ENCODE measurements at places on chromosomes 7 and 10. TPM values are rescaled to one million over a fixed set of nuclear protein-coding genes. Genes with fewer than 3 reads are reported as not detected.

- no peaks in the 10 kb centered on the region for H3K36me3 ChIP-seq
- H3K4me1 ChIP-seq = no peaks in the 10 kb centered on the region
- no peaks in the 10 kb centered on the region for H3K27me3 ChIP-seq
- DNase-seq = no peak
These were observed 21.8 kb downstream of the NET1 start for GRCh38 chr10:5434017-5434753.

DNA sequence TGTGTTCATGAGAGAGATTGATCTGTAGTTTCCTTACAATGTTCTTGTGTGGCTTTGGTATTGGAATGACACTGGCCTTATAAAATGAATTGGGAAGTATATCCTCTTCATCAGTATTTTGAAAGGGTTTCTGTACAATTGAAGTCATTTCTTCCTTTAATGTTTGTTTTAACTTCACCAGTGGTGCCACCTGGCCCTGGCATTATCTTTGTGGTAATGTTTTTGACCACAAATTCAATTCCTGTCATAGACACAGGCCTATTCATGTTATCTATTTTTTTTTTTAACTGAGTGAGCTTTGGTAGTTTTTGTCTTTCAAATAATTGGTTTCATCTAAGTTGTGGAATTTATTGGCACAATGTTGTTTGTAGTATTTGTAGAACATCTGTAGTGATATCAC, 127.7 kb downstream of the CDK14 start:
- H3K36me3 ChIP-seq = peaks cover 37% of the 10 kb centered on the region
- DNase-seq = no peak
- H3K27ac ChIP-seq = peak overlapping the region; percentile 85
- H3K4me3 ChIP-seq = peak overlapping the region; percentile 61
- H3K4me1 ChIP-seq = peaks cover 89% of the 10 kb centered on the region
- no peaks in the 10 kb centered on the region for H3K27me3 ChIP-seq

CTNNA3 gene
- total RNA-seq = not detected

FRMD4A gene
- 0.44 TPM for total RNA-seq

KCND2 gene
- not detected for total RNA-seq

DNA sequence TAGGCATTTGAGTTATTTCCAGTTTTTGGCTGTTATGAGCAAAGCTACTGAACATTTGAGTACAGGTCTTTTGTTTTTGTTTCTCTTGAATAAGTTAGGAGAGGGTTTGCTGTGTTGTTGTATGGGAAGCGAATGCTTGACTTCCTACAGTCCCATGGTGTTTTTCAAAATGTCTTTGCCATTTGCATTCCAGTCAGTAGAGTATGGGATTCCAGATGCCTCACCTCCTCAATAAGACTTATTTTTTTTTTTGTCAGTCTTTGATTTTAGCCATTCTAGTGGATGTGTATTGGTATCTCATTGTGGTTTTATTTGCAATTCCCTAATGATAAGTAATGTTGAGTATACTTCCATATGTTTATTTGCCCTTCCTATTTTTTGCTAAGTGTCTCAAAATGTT, 19.4 kb downstream of the CDK13 start:
- H3K4me1 ChIP-seq = peaks cover 98% of the 10 kb centered on the region
- peak overlapping the region; percentile 60 for H3K27ac ChIP-seq
- H3K36me3 ChIP-seq = peaks cover 7% of the 10 kb centered on the region
- H3K4me3 ChIP-seq = peak overlapping the region; percentile 2
- DNase-seq = no peak
- H3K27me3 ChIP-seq = no peaks in the 10 kb centered on the region

DNA sequence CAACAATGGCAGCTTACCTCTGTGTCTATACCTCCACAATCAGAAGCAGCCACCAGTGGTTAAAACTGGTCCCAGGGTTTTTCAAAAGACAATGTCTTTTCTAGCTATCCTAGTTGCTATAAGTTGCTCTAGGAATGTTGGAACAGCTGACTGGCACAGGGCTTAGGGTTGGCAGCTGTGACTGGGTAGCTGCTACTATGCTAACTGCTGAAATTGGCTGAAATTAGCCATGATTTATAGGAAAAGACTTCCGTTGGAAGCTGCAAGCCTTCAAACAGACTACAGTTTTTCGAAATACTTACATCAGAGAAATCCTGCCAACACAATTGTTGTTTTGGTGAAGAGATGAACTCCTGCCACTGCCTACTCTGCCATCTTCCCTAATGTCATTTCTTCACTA, 102.3 kb downstream of the MKX start:
- H3K4me3 ChIP-seq = no peak overlapping the region
- H3K36me3 ChIP-seq = no peaks in the 10 kb centered on the region
- no peak for DNase-seq
- H3K4me1 ChIP-seq = no peaks in the 10 kb centered on the region

GPER1 gene
- 3.0 TPM for total RNA-seq

DNA sequence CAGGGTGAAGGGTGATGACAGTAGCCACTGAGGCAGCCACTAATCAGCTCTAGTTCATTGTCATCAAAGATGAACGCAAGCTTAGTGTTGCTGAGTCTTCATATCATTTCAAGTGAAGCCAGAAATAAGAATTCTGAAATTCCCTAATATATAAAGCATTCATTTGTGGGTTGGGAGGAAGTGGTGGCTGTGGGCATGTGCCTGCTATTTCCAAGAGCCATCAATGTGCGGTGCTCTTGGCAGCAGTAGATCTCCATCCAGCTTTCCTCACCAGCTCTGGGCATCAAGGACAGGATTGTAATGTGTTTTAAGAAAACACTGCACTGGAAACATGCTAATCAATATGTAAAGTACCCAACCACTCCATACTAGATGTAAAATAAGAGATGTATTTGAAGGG, 202.5 kb upstream of the AHR start:
- no peaks in the 10 kb centered on the region for H3K36me3 ChIP-seq
- no peak overlapping the region for H3K27ac ChIP-seq
- H3K4me1 ChIP-seq = peaks cover 14% of the 10 kb centered on the region
- H3K27me3 ChIP-seq = no peaks in the 10 kb centered on the region
- H3K4me3 ChIP-seq = no peak overlapping the region

JAZF1 gene
- total RNA-seq = 54.8 TPM

TRIM4 gene
- total RNA-seq = 35.8 TPM
